ENCODE measurements at places on chromosomes 7 and 10.

- DNase-seq: no peak
These were observed 2.9 kb downstream of the NUP205 start for GRCh38 chr7:135560631-135561030.

GRCh38 chr7:148212731-148213130, 377.8 kb upstream of the C7orf33 start:
- DNase-seq: no peak

DNA sequence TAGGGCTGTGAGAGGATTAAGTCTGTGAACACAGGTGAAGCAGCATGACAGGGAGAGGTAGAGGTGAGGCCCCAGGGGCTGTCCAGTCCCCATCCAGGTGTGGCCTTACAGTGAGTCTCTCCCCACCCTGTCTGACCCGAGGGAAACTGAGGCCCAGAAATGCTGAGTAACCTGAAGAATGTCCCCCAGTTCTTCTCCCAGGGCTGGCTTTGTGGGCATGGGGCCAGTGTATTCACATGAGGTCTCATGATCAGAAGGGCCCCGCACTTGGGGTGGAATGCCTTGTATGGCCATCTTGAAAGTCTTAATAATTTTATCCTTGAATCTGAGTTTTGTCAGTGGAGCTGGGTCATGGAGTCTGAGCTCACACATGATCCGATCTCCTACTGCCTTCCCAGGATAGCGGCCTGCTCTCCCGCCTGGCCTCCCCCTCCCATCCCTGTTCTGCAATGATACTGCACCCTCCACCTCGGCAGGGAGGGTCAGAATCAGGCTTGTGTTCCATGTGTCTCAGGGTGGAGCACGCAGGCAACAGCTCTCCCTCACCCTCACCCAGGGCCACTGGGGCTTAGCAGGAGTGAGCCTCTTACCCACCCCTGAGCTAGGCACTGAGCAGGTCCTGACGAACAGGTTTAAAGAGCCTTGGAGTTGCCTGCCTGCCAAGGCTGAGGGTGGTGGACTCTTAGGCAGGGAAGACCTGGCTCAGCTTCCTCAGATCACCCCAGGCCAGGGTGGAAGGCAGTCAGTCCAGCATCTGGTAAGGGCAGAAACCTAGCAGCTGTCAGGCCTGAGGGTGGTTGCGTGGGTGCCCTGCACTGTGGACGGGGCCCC, 41.4 kb upstream of the NPFFR1 start:
- no peak for DNase-seq

GRCh38 chr7:138374119-138374693, 85.9 kb upstream of the TRIM24 start:
- DNase-seq: no peak

DNA sequence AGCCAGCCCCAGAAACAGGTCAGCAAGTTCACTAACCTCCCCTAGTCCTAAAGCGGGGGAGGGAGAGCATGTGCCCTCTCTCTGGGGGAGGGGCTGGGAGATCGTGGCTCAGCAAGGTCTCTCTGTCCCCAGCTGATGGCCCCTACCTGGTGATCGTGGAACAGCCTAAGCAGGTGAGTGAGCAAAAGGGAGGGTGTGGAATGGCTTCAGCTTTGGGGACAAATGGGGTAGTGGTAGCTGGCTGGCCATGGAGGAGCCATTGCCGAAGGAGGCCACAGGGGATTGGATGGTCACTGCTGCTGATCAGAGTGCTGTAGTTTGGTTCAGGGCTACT, 779 bp downstream of the NFKB2 start:
- no peak for DNase-seq

- DNase-seq: peak; percentile 70
These were observed 1.2 kb downstream of the GRK5 start for GRCh38 chr10:119208553-119208940.

DNA sequence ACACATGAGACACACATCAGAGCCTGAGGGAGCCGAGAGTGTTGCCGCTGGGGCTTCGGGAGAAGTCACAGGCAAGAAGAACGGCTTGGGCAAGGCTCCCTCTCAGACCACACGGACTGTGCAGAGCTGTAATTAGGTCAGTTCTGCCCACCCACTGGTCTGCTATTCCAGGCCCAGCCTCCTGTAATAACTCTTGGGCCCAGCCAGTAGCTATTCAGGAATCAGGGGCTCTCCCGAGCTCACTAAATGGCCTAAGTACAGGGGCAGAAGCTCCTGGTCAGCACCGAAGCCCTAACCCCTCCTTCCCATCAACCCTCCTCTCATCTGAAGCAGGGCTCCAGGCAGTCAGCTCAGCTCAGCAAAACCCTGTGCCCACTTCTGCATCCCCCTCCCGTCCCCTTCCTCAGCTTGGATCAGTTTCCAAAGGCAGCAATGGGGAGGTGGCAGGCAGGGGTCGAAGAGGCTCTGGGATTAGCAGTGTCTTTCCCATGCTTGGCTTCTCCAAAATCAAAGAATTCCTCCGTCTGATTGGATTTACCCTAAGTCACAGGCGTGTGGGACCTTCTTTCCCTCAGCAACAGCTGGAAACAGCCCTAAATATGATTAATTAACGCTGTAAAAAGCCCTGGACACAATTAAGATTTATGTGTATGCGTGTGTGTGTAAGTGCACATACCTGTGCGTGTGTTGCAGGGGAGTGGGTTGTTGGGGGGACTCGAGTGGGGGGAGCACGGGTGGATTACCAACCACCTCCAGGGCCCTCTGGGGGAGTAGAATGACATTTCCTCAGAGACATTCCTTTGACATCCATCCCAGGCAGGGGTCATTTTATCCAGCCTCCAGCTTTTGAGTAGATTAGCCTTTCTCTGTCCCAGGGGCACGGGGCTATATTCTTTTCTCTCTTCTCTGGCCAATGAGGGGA, 48.4 kb upstream of the BTRC start:
- DNase-seq: no peak

DNA sequence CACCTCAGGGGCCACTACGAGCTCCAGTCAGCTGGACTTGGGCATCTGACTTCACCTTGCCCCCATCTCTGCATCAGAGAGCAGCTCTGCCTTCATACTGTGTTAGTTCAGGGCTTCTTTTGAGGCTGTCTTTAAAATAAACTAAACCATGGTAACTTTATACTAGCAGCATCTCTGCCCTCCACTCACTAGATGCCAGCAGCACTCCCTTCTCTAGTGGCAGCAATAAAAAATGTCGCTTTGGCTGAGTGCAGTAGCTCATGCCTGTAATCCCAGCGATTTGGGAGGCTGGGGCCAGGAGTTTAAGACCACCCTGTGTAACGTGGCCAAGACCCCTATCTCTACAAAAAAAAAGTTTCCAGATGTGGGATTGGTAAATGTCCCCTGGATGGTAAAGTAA, 584.4 kb downstream of the INHBA start:
- no peak for DNase-seq

DNA sequence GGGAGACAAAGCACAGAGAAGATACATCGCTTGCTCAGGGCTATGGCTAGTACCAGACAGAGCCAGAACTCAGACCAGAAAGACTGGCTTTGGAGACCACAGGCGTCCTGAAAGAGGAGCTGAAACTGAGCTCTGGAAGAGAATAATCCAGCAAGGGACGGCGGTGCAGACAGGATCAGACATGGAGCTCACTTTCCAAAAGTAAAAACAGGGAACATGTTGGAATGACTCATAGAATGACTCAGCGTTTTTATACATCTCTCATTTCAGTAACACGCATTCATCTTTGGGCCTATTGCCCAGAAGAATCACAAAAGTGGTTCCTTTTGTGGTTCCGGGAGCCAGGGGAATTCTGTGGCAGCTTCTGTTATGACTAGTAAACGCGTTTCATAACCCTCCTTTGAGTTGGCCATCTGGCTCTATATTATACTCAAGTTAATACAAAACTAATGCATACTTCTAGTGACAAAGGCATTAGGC, 37.2 kb downstream of the PLEKHS1 start:
- peak; percentile 98 for DNase-seq

- no peak for DNase-seq
These were observed 8.8 kb downstream of the PARP12 start for GRCh38 chr7:140053812-140054539.

- no peak for DNase-seq
These were observed at the start of gene C10orf62 for GRCh38 chr10:97589479-97589878. C10orf62 (plus strand) TSS chr10:97589721; CDS start chr10:97589898, 177 bp downstream.

- no peak for DNase-seq
These were observed 58.9 kb upstream of the LBX1 start for GRCh38 chr10:101287997-101288635.

DNA sequence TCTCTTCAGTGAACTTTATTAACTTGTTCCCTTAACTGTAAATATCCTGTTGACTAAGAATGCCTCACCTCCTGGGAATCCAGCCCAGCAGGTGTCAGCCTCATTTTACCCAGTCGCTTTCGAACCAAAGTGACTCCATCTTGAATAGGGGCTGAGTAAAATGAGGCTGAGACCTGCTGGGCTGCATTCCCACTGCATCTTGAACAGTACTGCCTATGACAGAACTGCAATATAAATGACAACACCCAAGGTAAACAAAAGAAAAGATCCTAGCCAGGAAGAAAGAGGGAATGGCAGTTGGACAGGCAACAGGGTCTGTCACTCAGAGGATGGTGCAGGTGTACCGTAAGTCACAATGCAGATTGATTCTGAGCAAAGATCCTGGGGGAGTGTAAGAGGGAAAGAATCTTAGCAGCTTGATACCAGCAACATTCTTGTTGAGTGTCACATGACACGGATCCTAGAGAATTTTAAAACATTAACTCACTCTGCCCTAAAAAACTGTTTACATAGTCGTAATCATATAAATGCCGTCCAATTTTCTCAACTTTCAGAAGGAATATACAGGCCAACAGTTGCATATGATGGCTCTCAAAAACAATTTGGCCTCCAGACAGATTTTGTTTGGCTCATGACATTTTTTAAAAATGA, 4.4 kb upstream of the FAM107B start:
- peak; percentile 49 for DNase-seq

GRCh38 chr7:92714280-92714679, 122.1 kb downstream of the CDK6 start:
- no peak for DNase-seq

- peak; percentile 84 for DNase-seq
These were observed 573.0 kb upstream of the IGFBP3 start for GRCh38 chr7:46494028-46494427.

- DNase-seq: no peak
These were observed 116.3 kb downstream of the EXOC4 start for GRCh38 chr7:133369130-133369529.

- DNase-seq: no peak
These were observed 502.0 kb upstream of the DPP6 start for GRCh38 chr7:153550173-153550572.

DNA sequence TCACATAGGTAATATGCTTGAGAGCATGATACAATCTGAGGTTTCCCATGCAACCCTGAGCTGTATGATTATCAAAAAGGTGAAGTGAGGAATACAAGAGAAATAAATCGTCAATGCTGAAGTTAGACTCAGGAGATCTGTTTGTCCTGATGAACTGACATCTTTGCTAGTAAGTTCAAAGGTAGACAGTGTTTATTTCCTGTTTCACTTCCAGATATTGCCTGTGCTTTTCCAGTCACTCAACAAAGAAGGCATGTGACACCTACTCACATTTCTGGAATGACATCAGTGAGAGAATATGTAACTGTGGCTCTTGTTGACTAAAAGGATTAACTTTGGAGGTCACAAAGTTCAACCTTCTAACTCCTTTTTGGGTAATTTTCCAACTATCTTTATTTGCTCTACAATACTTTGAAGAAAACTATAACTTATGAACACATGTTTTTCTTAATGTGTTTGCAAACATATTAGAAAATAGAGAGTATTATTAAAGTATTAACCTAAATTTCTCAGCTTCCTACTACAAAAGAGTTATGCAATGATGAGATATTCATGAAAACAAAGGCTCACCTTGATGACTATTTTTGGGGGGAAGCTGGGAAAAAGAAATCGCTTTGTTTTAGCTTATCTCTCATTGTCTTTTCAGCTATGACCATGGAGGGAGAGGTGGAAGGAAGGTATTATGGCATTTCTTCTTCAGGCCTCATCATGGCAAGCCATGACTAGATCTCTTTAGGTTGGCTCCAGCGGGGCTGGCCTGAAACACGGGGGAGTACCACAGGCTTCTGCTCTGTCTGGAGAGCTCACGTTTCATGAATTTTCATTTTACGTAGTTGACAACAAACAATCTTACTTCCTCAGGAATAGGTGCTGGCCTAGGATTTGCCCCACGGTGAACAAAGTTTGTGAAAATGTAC, 214.7 kb upstream of the SLC26A5 start:
- peak; percentile 39 for DNase-seq

DNA sequence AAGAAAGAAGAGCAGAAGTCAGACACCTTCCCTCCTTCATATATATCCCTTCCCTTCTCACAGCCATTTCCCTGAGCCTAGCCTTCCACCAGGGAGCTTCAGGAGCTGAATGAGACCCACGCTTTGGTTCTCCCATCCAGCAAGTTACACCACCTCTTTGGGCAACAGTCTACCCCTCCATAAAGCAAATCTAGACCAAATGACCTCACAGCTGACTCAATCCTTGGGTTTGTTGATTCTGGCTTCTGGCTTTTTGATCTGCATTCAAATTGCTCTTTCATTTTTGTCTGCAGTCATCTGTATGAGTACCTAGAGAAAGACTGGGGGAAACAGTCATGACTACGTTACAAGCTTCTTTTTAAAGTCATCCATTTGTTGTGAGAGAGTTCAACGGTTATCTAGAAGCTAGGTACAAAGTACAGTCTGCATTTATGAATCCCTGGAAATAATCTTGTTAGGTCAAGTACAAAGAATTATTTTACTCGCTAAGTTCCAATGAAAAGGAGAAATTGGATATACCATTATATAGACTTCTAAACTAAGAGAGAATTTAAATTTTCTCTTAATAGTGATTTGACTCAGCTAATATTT, 86.3 kb downstream of the RAB11FIP2 start:
- DNase-seq: peak; percentile 44

DNA sequence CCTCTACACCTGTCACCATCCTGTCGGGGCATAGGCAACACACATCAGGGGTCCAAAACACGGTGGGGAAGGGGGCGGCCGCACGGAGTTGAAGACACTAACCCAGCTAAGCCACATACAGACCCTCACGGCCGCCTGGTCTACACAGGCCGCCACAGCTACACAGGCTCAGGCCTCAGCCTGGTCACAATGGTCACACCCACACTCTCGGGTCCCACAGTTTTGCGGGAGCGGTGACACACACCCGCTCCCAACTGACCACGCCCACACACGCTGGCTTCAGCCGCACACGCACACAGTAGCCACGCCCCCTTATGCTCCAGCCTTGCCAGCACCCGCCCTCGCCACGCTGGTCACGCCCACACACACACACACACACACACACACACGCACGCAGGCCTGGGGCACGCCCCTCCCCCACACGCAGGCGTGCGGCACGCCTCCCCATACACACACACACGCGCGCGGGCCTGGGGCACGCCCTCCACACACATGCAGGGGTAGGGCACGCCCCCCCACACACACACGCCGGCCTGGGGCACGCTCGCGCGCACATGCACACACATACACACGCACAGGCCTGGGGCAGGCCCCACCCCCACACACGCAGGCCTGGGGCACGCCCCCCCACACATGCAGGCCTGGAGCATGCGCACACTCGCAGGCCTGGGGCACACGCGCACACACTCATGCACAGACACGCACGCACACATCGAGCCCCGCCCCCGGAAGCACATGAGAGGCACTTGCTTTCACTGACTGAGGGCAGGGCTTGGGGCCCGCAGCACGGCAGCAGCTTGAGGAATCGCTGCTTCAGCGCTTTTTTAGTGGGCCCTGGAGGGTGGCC, 12.3 kb upstream of the OGA start:
- DNase-seq: peak; percentile 98

All from GM23248 (cell line).